ENCODE measurements at places on chromosomes 6 and 20.

DNA sequence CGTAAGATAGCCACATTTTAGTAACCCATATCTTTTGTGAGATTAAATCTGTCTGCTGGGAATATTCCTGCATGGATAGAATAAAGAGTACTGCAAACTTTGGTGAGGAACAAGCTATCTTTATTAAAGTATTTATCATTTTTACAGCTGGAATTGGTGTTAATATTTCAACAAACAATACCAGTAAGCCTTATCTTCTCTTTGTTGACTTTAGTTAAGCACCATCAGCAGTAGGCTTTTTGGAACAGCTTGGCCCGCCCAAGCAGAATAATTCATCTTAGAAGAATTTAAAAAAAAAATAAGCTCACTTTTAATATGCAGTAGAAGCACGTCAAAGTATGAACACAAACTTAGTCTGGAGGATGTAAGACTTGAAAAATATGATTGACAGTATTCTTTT lies 917.8 kb upstream of the ADGRB3 start:
- no peak for DNase-seq

GRCh38 chr6:46320505-46320904 lies 149.7 kb upstream of the ENPP5 start:
- no peak for DNase-seq

DNA sequence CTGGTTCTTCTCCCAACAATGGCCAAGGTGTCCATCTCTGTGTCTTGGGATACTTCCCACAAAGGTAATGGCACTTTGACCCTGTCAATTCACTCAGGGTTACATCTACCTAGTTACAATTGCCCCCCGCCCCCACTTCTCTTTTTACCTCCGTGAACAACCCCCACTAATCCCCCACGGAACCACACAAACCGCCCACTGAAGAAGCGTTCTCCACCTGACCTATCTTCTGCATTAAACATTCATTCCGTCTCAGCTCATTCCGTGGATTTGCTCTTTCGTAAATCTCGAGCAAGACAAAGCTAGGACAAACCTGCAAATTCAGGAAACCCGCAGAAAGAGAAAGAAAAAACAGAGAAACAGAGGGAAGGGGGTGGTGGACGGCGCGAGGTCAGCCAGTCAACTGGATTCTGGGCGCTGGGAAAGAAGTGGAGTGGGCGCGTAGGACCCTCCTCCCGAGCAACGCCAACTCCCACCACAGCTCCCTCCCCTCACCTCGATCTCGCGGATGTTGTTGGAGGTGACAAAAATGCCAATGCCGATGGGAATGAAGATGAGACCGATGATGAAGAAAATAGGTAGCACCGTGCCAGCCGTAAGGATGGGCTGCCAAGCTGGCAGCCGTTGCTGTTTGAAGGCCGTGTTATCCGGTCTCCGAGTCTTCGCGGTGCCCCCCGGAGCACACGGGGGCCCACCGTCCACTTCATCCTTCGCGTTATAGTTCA lies 523 bp downstream of the TMEM30A start:
- DNase-seq = no peak

GRCh38 chr6:16224409-16224808 lies 14.0 kb upstream of the GMPR start:
- DNase-seq = no peak

DNA sequence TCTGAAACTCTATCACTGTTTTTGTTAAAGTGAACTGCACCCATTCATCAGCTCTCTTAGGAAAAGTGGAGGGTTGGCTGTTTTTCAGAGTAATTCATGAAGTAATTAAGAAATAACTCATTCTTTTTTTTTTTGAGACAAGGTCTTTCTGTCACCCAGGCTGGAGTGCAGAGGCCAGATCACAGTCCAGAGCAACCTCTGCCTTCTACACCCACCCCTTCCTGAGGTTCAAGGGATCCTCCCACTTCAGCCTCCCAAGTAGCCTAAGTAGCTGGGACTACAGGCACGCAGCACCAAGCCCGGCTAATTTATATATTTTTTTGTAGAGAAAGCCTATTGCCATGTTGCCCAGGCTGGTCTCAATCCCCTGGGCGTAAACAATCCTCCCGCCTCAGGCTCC lies 2.6 kb downstream of the ZNFX1 start:
- DNase-seq = no peak

GRCh38 chr6:139580592-139581484 lies 206.4 kb upstream of the CITED2 start:
- no peak for DNase-seq

DNA sequence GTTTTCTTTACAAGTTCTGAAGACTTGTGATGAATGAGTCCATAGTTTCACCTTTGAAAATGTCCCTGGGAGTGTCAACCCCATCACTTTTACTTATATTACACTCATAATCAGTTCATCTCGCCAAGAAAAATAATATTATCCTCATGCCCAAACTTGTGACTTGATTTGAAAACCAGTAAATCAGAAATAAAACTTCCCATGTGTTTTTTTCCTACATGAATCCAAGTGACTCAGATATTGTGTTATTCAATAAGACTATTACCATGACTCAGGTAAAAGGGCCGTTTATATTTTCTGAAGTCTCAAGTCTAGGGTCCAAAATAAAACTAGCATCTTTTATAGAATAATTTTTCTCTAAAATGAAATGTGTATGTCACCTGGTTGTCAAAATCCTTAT lies 15.8 kb upstream of the CYP24A1 start:
- no peak for DNase-seq

DNA sequence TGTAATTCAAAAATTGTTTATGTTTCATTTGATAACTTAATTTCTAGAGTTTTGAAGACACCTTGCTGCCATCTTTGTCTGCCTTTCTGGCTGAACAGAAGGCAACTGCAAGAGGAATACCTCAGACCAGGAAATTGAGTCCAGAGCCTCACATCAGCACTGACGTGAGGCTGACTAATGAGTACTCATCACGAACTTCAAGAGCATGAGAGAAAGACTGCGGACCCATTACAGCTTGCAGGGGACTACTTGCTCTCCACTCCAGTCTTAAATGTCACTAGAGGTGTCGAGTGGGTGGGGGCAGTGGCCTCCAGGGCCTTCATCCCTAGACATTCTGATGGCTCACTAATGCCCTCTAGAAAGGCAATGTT lies 109.5 kb upstream of the SSTR4 start:
- DNase-seq = no peak

DNA sequence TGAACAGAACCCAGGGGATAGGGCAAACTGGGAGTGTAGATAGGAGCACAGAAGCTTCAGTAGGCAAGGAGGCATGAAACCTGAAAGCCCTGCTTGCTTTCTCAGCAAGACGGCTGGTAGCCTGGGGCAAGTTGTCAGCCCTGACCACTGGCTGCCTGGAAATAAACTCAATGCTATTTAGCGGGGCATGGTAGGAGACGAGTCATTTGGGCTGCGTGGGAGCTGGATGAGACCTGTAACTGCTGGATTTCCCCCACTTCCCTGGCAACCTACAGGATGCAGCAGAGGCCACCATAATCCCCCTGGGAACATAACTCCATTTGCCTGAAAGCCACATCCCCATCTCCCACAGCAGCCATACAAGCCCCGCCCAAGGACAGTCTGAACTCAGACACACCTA lies 332.6 kb upstream of the TBX18 start:
- DNase-seq = no peak

DNA sequence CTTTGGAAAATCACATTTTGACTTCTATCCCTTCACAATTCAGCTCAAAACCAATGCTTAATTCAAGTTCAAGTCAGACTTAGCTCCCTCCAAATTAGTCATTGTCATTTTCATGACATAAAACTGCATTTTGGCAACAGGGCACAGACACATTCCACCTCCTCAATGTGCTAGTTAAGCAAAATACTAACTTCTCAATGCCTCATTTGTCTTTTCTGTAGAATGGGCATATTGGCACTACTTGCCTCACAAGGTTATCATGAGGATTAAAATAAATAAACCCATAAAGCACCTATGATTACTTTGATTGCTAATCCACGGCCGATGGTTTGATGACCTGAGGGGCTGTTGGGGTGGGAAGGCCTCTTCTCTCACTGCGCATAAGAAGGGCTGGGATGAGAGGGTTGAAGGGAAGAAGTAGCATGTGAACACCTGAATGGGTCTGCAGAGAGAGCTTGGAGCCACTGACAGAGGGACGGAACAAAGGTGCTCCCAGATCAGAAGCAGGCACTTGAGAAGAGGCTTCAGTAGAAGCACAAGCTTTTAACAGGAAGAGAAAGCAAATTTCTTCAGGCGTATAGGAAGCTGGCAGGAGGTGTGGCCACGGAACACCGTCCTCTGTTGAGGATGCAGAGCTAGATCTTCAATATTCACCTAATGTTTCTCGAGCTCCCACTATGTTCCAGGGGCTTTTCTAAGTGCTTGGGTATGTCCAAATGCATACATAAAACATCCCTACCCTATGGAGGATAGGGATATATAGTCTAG lies 11.7 kb upstream of the TBC1D7 start:
- DNase-seq = no peak

- no peak for DNase-seq
Observed at GRCh38 chr6:127058027-127058426, 60.4 kb upstream of the RSPO3 start.

GRCh38 chr20:33908336-33908735 lies 85.4 kb upstream of the RALY start:
- no peak for DNase-seq

GRCh38 chr6:75759207-75759606 lies 10.2 kb downstream of the MYO6 start:
- DNase-seq = no peak

DNA sequence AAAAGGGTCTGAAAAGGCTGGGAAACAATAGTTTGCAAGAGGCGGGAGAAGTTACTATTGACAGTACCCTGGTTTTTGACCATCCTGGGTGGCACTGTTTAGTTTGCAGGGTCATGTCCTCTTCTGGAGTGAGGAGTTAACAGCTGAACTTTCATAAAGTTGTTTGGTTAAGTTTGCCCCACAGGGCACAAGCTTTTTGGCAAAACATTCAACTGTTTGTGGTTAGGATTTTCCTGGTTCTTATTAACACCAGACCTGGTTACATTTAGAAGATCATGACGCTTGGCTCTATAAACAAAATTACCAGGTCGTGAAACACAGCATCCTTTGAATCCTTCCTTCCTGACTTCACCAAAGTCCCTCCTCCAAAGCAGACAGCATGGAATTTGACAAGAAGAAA lies 106.1 kb downstream of the RIN2 start:
- DNase-seq = no peak

DNA sequence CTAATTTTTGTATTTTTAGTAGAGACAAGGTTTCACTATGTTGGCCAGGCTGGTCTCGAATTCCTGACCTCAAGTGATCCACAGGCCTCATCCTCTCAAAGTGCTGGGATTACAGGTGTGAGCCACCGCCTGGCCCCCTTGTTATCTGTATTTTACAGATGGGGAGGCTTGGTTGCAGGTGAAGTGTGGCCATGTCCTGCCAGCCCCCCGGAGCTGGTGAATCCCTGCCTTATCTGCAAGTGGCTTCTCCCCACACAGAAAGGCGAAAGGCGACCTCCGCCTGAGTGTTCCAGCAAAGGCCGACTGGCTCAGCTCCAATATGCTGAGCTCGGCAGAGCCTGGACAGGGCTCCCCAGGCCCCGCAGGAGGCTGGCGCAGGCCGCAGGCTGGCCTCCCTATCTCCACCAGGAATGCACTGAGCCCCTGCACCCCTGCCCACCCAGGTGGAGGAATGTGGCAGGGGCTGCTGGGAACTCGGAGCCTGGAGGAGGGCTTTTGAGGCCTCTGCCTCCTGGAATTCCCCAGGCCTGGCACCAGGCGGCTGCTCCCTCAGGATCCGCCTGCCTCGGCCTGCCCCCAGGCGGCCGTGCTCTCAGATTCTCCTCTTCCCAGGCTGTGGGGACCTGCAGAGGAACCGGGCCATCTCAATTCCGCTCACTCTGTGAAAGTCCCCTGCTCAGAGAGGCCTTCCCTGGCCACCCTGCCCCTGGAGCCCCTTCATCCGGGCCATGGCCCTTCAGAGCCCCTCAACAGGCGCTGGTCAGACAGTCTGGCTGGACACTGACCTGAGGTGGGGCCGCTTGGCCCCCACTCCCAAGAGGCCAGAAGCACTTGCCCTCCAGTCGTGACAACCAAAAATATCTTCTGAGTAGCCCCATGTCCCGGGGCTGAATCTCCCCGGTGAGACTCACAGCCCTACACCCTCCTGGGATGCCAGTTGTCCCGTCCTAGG lies 9.3 kb upstream of the LAMA5 start:
- DNase-seq = no peak

DNA sequence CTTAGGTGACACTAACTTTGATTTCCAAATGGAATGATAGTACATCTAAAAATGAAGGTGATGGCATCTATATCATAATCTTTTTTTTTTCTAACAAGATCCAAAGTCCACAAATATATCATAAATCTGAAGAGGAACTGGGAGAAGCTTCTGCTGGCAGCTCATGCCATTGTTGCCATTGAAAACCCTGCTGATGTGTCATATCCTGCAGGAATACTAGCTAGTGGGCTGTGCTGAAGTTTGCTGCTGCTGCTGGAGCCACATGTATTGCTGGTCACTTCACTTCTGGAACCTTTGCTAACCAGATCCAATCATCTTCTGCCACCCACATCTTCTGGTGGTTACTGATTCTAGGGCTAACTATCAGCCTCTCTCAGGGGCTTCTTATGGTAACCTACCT lies 27.4 kb upstream of the KHDC1 start:
- no peak for DNase-seq

- DNase-seq = no peak
Observed at GRCh38 chr6:25179051-25179778, 100.0 kb upstream of the CARMIL1 start.

All from stimulated activated CD8-positive, alpha-beta memory T cell treated with anti-CD3 and anti-CD28 coated beads, Interleukin-4, amount 100 ng/mL, for 4 hours (primary cell).